ENCODE measurements at places on chromosomes 13 and 19. TPM values are rescaled to one million over a fixed set of nuclear protein-coding genes. Genes with fewer than 3 reads are reported as not detected.
A peak's percentile ranks its signal among the peaks of the same experiment; 100 is the strongest.

PDE4C gene
- total RNA-seq = 1.3 TPM

DNA sequence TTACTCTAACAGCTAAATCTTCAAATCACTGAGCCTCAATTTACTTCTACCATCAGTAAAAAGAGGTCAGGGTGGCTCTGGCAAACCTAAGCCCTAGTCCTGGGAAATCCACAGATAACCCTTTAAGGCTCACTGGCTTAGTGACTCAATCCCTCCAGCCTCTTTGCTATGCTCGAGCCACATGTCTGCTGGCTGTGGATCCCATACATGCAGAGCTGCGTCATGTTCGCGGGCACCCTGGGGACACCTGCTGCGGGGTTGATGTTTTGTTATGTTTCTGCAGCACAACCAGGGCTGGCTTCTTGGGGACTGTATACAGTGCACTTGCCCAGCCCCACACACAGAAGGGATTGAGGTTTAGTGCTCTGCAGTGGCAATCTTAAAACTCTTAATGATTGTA is 41.6 kb upstream of the C13orf42 start:
- no peak for DNase-seq

GRCh38 chr13:20570517-20570916 is 3.6 kb downstream of the IFT88 start:
- DNase-seq = no peak

DNA sequence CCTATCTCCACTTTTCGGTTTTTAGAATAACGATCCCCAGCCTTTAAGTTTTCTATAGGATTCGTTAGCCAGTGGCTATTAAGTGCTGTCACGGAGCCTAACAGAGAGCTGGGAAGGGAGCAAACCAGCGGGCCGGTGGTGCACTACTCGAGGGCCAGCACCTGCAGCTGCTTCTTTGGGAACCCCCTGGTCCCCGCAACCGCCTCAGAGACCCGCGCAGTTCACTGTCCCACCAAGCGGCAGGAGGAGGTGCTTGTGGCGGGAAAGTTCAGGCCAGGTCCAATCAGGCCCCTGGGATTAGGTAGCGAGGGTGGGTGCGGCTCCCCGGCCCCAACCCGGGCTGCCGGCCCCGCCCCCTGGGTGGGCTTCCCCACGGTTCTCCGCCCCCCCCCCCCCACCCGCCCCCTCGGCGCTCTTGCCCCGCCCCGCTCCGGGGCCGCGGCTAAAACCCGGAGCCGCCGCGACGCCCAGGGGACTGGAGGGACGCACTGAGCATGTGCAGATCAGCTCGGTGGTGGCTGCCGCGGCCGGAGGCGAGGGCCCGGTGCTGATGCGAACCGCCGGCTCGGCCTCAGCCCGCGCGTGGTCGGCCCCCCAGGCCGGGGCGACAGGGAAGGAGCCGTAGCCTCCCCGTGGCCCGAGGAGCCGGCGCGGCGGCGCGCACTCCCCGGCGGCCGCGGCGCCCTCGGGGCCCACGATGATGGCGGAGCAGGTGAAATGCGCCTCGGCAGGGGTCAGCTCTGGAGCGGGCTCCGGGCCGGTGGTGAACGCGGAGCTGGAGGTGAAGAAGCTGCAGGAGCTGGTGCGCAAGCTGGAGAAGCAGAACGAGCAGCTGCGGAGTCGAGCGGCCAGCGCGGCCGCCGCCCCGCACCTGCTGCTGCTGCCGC is at the start of gene SLAIN1:
SLAIN1 (plus strand) TSS at position 471 of the 887 bp plus-strand sequence; CDS start at position 698, 227 bp downstream.
- peak; percentile 75 for DNase-seq

DNA sequence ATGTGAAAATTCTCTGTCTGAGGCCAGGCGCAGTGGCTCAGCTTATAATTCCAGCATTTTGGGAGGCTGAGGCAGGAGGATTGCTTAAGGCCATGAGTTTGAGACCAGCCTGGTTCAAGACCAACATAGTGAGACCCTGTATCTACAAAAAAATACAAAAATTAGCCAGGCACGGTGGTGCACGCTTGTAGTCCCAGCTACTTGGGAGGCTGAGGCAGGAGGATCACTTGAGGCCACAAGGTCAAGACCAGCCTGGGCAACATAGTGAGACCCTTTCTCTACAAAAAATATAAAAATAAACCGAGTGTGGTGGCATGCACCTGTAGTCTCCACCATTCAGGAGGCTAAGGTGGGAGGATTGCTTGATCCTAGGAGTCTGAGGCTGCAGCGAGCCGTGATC is 2.2 kb upstream of the FCGBP start:
- no peak for DNase-seq

TDRD3 gene
- total RNA-seq = 63.0 TPM
